ENCODE measurements at places on chromosomes 5 and 9.

GRCh38 chr9:33081128-33081851, 4.8 kb upstream of the SMU1 start:
- DNase-seq: peak; percentile 82

DNA sequence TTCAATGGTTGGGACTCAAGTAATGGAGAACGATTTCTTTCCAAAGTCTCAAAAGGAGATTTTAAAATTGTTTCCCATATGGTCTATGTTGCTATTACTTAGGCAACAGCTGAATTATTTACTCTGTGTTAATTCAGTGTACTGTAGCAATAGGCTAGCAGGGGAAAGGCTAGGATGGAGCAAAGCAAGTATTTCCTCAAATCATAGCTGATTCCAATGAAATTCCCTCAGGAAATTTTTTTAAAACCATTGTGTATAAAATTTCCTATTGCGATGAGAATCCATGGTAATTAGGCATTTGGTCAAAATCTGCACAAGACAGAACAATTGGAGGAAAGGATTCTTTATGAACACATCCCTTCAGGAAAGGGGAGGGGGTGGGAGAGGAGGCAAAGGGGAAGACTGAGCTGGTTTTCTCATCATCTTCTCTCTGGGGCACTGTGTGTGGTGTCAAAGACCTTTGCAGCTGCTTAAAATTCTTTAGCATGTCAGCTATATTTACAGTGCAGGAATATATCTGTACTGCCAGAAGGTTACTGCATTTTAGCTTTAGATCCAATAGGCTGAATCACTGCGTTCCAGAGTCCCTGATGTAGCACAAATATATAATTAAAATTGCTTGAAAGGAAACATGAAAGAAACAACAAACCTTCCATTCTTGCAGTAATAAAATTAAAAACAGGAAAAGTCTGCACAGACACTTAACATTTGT, 95.3 kb downstream of the ZNF608 start:
- no peak for DNase-seq

GRCh38 chr9:135379540-135380267, 99.9 kb upstream of the PPP1R26 start:
- DNase-seq: no peak

DNA sequence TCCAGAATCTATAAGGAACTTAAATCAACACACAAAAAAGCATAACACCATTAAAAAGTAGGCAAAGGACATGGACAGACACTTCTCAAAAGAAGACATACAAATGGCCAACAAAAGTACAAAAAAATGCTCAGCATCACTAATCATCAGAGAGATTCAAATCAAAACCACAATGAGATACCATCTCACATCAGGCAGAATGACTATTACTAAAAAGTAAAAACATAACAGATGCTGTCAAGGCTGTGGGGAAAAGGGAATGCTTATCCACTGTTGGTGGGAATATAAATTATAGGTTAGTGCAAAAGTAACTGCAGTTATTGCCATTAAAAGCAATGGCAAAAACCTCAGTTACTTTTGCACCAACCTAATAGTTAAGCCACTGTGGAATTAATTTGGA, 32.2 kb upstream of the SPATA31D4 start:
- DNase-seq: no peak

- no peak for DNase-seq
Observed at GRCh38 chr5:180889381-180889780, 9.6 kb upstream of the BTNL8 start.

DNA sequence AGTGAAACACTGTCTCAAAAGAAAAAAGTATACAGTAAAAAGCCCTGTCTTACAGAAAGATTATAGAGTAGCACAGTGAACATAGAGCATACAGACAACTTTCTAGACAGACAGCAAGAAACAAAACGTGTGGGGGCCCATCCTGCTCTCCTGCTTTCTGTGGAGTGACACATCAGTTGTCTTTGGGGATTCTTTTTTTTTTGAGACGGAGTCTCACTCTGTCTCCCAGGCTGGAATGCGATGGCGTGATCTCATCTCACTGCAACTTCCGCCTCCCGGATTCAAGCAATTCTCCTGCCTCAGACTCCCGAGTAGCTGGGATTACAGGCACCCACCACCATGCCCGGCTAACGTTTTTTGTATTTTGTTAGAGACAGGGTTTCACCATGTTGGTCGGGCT, 14.9 kb downstream of the CDHR2 start:
- DNase-seq: no peak

DNA sequence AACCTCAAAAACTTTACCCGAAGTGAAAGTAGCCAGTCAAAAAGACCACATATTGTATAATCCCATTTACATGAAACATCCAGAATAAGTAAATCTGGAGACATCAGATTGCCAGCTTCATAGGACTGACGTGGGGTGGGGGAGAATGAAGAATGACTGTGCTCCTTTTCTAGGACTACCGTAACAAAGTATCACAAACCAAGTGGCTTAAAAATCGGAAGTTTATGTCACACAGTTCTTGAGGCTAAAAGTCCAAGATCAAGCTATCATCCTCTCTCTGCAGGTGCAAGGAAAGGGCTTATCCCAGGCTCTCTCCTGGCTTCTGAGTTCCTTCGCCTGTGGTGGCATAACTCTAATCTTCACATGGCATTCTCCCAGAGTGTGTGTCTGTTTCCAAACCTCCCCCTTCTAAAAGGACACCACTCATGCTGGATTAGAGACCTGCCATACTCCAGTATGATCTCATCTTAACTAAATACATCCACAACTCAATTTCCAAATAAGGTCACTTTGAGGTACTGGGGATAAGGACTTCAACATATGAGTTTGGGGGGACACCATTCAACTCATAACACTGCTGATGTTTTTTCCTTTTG, 25.5 kb downstream of the ADAM19 start:
- no peak for DNase-seq

GRCh38 chr5:127609011-127609410, 39.9 kb upstream of the CTXN3 start:
- no peak for DNase-seq

GRCh38 chr5:179908528-179908927, 831 bp upstream of the TBC1D9B start:
- DNase-seq: no peak

DNA sequence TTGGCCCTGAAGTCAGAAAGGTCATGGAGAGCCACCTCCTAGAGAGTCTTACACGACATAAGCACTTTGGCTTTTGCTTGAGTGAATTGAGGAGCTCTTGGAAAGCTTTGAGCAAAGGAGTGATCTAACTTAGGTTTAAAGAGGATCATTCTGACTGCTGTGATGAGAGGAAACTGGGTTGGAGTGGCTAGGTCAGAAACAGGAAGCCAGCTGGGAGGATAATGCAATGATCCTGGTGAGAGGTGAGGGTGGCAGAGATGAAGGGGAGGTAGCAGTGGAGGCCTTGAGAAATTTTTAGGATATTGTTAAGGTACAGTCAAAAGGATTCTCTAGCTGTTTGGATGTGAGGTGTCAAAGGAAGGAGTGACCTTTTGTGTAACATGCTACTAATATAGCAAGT, 32.2 kb upstream of the ROPN1L start:
- no peak for DNase-seq

DNA sequence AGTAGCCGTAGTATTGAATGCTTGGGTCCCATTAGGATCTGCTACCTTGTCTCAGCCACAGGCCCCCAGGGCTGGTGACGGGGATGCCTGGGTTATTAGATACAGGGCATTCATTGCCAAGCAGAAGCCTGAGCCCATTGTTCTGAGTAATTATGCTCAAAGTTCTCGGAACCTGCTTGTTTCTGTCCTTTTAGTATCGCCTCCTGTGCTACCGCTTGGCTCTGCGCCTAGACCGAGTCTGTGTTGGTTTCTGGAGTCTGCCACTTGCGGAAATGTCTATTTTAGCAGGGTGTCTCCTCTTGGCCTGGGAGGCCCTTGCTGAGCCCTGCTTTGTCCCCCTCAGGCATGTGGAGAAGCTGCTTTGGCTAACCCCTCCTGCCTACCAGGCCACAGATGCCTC, 506.1 kb downstream of the BNC2 start:
- DNase-seq: no peak

- DNase-seq: no peak
Observed at GRCh38 chr9:132946211-132946610, 1.8 kb upstream of the TSC1 start.

GRCh38 chr5:176797456-176798050, 12.8 kb upstream of the UNC5A start:
- DNase-seq: no peak

DNA sequence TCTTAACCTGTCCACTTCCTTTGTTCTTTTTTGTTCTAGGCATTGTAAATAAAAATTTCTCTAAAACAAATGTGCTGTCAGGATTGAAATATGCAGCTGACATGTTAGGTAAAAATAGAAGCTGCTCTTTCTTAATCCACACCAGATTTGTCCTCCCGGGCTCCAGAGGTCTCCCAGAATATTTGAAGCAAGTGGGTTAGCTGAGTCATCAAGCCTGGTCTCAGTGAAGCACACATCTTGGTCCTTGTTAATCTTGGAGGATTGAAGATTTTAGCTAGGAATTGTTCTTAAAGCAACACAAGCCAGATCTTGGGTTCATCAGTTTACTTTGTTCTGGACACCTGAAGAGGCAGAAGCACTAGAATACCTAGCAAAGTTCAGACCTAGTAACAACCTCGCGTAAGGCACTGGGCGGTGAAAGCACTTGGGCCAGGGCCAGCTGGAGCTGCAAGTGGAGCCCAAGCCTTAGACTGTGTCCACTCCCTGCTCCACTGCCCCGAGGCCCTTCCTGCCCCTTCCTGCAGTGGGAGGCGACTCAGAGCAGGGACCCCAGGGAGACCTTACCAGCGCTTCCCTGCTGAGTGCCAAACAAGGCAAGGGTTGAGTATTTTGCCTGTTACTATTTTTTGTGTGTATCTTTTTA, 36.5 kb downstream of the HABP4 start:
- no peak for DNase-seq
